CD8-positive, alpha-beta memory T cell (primary cell): ENCODE measurements at places on chromosomes 1 and 21. TPM values are rescaled to one million over a fixed set of nuclear protein-coding genes. Genes with fewer than 3 reads are reported as not detected.

DNA sequence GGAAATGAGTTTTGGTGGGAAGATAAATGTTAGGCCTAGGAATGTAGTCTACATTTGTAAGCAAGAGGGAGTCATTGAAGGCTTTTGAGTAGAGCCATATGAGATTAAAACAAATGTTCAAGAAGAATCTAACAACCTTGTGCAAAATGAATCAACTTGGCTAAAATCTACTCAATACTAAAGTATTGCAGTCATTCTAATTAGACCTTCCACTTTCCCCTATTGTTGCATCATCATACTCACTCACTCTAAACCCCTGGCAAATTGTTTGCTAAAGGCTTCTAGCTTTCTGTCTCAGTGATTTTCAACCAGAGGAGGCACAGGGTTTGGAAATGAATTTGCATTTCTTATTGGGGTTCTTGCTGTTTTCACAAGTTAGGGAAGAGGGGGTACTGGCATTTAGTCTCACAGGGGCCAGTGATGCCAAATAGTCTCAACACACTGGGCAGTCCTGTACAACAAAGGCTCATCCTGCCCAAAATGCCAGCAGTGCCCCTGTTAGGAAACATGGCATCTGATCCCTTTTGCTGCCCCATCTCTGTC, 85.3 kb downstream of the SEC16B start:
- DNase-seq = no peak

DNA sequence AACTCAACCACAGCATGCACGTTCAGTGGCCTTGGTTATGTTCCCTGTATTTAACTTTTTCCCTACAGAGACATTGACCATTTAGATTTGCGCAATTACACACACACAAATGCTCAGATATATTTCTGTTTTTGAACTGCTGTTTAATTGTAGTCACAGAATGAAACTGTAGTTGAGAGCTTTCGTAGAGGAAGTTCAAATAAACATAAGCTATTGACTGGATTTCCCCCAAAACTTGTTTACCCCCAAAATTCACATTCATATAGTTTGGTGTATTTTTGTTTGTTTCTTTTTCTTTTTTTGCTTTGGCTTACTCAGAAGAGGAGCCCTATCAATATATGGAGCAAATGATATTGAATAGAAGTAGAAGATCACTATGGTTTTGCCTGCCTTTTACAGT, 921.0 kb downstream of the ADGRL2 start:
- no peak for DNase-seq

GRCh38 chr1:236853921-236854604, 59.0 kb downstream of the MTR start:
- DNase-seq = no peak

GRCh38 chr21:46119144-46119636, 21.3 kb downstream of the COL6A2 start:
- peak; percentile 0 for DNase-seq

DNA sequence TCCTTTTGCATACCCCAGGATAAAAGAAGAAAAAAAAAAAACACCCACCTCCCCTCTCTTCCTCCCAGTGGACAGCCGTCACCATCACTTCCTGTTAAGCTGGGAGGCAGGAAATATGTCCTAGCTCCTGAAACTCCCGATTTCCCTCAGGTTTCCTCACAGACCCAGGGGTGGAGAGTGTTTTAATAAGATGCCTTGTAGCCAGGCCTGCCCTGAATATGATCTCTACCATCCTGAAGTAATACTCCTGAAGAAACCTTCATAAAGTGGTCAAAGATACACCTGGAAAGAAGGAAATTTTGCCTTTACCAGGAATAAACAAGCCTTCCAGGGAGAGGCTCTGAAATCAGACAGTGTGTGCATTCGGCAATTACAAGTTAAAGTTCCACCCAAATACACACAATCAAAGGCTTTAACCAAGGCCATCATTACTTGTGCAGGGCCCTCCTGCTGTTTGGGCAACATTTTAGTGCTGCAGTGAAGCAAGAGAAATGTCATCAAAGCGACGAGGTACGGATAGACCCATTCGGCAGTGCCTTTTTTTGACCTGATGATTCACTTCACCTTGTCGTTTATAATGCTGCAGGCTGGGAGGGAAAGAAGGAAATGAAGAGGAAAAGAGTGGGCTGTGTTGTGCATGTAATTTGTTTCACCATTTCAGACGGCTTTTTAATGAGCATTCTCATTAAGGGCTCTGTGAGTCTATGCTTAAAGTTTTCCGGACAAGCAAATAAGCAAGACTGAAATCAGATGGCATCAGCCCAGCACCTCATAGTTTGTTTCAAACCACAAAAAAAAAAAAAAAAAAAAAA, 41.0 kb upstream of the RASAL2 start:
- DNase-seq = no peak

DNA sequence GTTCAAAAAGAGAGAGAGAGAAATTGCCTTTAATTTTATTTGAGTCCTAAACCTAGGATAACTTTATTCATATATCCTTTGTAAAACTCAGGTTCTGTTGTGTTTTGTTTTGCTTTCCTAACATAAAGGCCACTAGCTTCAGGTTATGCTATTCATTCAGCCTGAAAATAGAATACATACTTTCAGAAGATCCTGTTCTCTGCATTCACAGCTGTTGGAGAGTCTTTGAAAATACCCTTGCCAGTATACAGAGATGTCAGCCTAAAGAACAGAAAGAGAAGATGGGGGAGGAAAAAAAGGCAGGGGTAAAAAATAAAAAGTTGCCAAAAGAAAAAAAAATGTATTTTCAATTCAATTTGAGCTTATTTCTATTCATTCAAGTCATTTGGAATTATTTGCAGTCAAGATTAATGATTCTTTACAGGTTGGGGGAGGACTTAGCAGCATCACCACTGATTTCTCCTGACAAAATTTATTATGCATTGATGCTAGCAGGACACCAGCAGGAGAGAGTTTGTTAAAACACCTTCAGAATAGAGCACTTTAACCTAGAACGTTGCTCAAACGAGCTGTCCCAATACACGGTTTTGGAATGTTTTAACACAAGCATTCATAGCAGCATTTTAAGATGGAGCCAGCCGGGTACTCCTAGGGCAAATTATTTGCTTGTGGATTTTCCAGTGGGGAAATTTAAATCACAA, 318.5 kb downstream of the NTNG1 start:
- no peak for DNase-seq

DNA sequence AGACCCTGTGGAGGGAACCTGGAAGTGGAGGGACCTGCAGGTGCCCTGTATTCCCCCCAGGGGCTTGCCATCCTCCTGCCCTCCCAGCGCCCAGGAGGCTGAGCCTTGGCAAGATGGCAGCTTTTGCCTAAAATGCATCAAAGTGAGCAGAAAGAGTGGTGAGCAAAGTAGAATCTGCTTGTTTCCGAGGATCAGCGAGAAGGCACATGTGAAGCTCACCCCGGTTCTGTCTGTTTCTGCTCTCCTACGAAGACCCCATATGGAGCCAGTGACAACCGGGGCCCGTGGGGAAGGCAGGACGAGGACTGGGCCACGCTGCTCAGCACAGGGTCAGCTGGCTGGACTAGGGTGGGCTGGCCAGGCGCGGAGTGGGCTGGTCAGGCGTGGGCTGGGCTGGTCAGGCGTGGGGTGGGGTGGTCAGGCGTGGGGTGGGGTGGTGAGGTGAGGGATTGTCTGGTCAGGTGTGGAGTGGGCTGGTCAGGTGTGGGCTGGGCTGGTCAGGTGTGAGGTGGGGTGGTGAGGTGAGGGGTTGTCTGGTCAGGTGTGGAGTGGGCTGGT, 5.2 kb upstream of the FNDC10 start:
- DNase-seq = no peak

DNA sequence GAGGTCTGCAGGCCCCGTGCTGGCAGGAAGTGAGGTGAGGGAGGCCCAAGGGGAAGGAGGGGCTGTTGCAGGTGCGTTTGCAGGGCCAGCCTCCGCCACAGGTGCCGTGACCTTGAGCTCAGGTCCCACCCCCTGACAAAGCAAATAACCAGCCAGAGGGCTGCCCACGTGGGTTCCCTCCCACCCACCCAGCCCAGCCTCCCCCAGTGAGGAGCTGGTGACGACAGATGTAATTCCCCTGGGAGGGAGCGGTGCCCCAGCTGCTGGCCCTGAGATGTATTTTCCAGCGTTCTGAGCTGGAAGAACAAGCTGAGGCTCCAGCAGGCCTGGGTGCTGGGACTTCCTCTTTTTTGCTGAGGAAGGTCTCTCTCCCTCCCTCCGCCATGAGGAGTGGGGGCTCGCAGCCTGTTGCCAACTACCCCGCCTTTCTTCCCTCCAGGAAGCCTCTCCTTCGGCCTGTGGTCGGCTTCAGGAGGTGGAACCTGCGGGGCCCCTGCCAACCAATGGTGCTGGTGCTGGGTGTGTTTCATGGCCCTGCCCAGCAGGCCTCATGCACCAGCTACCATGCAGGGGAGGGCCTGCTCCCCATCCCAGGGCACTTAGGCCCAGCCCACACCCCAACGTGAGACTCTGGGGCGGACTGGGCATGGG, 153.2 kb downstream of the PRDM16 start:
- no peak for DNase-seq

- DNase-seq = no peak
Measured at GRCh38 chr1:40740039-40740996, 43.3 kb upstream of the KCNQ4 start.

DNA sequence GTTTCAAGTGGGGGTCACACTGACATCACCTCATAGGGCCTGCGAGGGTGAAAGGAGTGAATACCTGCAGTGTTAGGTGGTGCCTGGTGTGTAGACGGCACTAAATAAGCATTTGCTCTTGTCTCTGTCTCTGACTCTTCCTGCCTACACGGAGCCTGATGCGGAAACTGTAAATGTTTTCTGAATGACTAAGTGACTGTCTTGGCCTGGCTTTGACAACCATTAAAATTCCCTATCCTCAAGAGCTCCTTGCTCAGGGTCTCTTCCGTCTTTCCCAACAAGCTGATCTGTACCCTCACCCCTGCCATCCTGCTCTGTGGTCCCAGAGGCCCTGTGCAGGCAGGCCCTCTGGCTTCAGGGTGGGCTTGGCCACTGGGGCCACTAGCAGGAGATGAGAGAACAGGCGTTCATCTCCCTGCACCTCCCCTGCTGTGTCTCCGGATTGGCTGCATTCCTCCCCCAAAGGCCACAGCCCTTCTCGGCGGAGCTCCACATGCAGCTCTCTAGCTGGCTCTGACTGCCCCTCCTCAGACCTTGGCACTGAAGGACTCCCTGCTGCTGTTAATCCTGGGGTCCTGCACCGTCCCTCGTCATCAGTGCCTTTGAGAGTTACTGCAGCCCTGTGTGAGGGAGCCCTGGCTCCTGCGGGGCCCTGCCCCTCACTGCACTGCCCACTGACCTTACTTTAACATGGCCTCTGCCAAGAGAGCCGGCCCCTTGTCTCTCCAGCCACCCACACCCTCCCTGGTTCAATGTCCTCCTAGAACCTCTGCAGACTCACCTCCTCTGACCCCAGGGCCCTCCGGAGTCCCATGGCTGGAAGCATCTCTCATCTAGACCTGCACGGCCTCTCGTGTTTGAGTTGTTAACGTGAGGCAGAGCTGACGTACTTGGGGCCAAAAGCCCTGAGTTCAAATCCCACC, 211.1 kb downstream of the MATN1 start:
- DNase-seq = no peak

DNA sequence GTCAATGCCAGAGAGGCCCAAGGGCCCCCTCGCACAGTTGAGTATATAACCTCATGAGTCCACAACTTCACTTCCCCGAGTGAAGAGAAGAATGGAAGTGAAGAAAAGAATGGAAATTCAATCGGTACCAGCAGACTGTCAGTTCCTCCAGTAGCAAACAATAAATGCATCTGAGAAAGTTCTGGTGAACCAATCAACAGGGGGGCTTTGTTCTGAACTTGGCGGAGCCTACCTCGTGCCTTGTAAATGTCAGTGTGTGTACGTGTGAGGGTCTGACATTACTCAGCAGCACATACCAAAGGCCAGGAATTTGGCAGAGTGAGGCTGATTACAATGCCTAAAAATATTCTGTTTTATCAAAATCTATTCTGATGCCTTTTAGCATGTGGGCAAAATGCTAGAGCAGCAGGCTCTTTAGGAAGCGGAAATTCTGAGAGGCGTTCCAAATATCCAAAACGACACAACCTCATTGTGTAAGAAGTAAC, 238.5 kb downstream of the LTN1 start:
- no peak for DNase-seq

GRCh38 chr1:1006305-1007159, 6.6 kb upstream of the HES4 start:
- no peak for DNase-seq

DNA sequence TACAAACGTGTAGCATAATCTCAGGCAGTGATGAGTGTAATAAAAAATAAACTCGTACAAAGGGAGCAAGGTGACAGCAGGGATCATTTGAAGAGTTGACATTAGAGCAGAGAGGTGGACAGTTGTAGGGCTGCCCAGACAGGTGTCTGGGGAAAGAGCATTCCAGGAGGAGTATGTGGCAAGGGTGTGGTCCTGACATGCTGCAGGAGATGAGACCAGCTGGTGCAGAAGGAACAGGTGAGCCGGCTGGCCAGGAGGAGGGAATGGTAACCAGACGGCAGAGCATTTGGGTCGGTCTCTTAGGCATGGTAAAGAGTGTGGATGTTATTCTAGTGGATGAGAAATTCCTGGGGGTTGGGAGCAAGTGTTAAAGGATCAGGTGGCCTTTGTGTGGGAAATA, 306.3 kb downstream of the LMX1A start:
- no peak for DNase-seq

- no peak for DNase-seq
Measured at GRCh38 chr1:234400773-234401172, 27.5 kb downstream of the COA6 start.

GRCh38 chr1:113141650-113142473, 68.9 kb downstream of the LRIG2 start:
- no peak for DNase-seq

DNA sequence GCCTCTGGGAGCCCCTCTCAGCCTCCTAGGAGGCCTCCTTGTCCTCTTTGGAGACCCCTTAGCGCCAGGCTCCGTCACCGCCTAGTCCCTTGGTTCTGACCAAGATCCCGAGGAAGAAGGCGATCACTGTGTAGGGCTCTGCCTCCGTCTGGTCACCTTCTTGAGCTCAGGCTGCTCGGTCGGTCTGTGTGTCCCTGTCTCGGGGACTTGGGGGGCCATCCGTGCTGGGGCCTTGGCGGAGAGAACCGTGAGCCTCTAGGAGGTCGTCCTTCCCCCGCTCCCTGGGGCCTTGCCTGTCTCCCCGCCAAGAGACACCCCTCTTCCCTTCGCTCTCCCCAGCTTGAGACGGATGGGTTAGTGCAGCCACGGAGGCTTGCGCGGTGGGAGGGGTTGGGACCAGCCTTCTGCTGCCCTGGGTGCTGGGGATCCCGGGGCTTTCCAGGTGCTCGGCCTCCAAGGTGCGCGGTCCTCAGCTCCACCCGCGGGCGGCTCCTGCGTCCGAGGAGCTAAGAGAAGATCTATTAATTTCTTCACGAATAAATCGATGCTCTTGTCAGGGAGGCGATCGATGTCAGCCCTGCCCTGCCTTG, 701 bp upstream of the INSRR start:
- DNase-seq = no peak

GRCh38 chr1:3940081-3940753, 40.1 kb upstream of the C1orf174 start:
- DNase-seq = no peak

- DNase-seq = no peak
Measured at GRCh38 chr1:84430546-84430945, 32.3 kb downstream of the DNASE2B start.

DR1 gene
- total RNA-seq = 108 TPM

RNU1-3 gene
- 1,300 TPM for total RNA-seq

SH3BGR gene
- total RNA-seq = 5.8 TPM

TNFRSF8 gene
- total RNA-seq = 1.9 TPM

LGALS8 gene
- total RNA-seq = 48.9 TPM

GPR161 gene
- 0.48 TPM for total RNA-seq

ZNF683 gene
- total RNA-seq = 2.7 TPM

OR2L8 gene
- total RNA-seq = not detected
